ENCODE measurements at places on chromosomes 2 and 18.
A peak's percentile ranks its signal among the peaks of the same experiment; 100 is the strongest.

- no peak for DNase-seq
Measured at GRCh38 chr2:84152462-84152861, 306.6 kb downstream of the SUCLG1 start.

DNA sequence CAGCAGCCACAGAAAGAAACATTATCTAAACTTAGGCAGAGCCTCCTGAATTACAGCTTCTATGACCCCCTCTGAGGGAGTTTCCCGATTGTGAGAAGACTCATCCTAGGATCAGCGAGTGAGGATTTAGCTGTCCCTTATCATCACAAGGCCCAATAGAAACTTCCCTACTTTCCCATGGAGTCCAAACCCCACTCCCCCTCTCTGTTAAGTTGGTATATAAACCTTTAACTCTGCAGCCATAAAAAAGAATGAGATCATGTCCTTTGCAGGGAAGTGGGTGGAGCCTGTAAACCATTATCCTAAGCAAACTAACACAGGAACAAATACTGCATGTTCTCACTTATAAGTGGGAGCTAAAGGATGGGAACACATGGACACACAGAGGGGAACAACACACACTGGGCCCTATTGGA is 78.8 kb downstream of the MYL12B start:
- no peak for DNase-seq

DNA sequence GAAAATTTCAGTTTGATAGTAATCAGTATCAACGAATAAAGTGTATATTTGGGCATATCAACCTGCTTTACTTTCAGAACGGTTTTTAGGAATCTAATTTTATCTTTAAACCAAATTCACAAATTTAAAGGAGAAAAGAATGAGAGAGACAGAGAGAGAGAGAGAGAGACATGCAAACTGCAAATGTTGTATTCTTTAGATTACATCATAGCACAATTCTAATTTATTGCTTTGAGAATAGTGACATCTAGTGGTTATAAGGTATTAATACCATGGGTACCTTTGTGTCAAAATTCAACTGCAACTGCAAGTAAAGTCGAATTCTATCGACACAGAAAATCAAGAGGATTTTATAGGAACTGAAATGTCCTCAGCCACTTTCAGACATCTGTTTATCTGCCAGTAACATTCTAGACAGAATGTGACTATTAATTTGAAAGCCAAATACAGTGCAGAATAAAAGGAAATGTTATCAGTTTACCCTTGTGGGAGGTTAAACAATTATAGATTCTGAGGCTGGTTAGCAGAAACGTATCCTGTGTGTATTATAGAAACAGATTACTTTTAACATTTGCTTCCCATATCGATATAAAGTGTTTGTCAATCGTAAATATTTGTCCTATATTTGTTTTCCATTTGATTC is 529.8 kb upstream of the VRK2 start:
- peak; percentile 93 for DNase-seq

GRCh38 chr18:77102259-77103040 is 30.1 kb downstream of the MBP start:
- DNase-seq: no peak

DNA sequence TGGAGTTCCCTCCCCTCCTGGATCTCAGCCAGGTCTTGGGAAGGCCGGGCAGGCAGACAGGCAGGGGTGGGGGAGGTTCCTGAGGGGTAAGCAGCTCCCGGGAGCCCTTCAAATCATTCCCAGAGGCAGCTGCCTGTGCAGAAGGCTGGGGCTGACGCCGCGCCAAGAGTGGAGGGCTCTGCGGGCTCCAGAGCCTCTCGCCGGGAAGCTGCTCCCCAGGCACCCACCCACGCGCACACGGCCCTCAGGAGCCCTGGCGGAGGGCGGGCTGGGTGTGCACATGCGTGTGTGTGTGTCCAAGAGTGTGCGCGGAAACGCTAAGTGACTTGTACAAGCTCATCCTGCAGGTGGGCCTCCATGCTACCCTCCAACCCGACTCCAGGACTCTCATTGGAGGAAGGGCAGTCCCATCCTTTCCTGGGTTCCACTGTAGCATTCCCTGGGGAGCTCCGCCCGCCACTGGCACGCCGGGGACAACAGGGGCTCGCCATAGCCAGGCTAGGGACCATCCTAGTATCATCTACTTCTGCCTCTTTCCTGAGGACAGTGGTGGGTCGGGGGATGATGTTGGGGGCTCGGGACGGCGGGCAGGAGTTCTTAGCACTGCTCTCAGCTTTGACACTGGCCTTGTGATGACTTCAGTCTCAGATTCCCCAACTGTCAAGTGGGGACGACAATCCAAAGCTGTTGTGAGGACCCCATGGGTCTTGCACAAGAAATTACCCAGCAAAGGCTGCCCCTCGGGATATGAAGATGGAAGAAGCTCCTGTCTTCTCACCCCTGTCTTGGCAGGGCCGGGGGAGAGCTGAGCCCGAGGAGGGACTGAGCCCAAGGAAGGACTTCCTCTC is 50.3 kb downstream of the INHBB start:
- DNase-seq: peak; percentile 77

- DNase-seq: no peak
Measured at GRCh38 chr2:64839844-64840243, 149.4 kb upstream of the SLC1A4 start.

- no peak for DNase-seq
Measured at GRCh38 chr2:178331474-178332432, 119.2 kb downstream of the PRKRA start.

- no peak for DNase-seq
Measured at GRCh38 chr2:174969091-174969734, 36.0 kb downstream of the CHN1 start.

- DNase-seq: no peak
Measured at GRCh38 chr18:13276530-13277520, 58.3 kb downstream of the LDLRAD4 start.

GRCh38 chr2:168635065-168635577 is 167.3 kb upstream of the NOSTRIN start:
- no peak for DNase-seq

DNA sequence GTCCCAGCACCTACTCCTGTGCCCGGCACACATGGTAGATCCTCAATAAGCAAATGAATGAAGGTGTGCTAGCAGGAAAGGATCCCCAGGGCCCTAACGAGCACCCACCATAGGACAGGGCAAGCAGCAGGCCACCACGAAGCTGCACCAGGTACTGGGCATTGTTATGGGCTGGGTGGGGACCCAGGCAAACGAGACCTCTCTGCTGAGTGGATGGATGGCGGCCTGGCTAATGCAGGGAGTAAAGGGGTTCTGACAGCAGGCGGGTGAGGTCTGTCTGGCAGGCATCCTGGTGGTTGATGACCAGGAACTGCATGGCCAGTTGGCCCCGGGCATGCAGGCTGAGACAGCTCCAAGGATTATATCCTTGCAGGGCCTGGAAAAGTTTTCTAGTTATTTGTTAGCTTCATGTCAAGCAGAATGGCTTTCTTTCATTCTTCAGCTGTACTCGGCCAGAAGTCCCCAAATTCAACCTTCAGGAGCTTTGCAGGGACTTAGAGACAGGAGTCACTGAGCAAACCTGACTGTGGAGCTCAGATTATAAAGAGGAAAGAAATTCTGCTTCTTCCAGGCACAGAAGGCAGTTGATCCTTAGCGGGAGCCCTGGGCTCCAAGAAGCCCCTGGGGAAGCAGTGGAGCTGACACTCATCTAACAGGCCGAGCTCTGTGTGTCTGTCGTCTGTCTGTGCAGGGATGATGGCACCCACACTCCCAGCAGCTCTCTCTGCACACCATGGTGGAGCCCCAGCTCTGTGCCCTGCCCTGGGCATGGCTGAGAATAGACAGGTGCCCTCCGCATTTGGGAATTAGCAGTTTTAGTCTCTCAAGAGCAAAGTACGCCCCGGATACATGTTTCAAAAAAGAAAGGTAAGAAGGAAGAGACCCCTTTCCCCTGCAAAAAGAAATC is 51.2 kb downstream of the SDC1 start:
- no peak for DNase-seq

- no peak for DNase-seq
Measured at GRCh38 chr2:121088251-121089165, 196.5 kb downstream of the TFCP2L1 start.

DNA sequence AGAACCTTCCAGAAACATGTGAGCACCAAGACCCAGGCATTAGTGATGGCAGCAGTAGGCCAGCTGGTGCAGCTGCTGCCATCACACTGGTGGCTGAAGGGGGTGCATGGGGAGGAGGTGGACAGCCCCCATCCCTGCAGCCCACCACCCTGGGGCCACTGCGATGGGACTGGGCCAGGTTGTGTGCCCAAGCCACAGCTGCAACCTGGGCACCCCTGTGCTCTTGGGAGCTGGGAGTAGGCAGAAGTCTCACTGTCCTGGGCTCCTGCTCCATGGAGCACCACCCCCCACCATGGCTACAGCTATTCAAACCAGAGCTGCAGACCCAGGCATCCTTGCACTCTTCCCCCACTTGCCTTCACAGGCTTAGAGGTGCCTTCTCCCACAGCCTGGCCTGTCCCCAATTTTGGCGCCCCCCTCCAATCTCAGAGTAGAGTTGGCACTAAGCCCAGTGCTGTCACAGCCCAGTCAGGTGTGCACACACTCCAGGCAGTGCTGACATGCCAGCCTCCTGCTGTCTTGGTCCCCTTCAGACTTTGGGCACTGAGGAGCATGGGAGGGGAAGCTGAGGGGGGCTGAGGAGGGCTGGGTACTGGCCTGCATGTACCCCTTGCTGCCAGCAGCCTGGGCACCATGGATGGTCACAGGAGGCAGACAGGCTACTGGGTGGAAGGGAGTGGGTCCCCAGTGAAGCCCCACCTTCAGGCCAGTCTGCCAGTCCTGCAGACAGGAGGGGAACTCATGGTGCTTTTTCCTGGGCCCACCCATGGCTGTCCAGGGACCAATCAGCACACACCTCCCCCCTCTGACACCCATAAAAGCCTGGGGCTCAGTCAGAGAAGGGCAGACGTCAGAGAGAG is 67.1 kb downstream of the CYP26B1 start:
- DNase-seq: no peak

GRCh38 chr2:232893834-232894233 is 23.8 kb downstream of the SNORC start:
- DNase-seq: no peak

DNA sequence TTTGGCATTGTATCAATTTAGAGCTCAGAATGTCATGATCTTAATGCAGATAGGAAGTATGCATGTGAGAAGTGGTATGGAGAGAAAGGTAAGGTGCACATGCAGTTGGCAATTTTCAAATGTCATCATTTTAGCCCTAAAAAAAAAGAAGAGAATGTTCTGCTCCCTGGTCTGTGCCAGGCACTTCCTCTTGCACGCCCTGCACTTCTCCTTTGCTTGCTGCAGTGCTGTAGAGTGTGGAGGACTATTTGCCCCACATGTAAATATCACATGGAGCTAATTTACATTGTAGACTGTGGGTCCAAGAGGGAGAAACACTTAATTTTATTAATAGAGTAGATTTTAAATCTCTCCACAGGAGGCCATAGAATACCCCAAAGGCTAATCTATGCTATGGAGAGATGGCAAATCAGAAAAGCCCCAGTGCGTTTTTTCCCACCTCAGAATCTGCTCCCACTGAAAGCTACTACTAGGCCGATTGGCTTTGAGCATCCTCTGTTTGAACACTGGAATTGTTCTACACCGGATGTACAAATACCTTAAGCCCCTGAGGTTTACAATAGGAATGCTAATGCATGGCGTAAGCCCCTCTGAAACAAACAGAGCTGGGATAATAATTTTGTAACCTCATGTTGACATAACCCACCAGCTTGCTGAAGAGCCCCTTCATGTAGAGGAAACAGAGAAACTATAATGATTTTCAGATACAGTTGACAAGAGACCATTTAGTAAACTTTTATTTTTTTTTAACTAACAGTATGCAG is 137.2 kb upstream of the KLHL14 start:
- no peak for DNase-seq

GRCh38 chr2:162062559-162062958 is 11.5 kb downstream of the DPP4 start:
- DNase-seq: no peak

GRCh38 chr2:7516484-7517063 is 599.4 kb downstream of the RNF144A start:
- no peak for DNase-seq

GRCh38 chr18:69617888-69618287 is 217.2 kb downstream of the DOK6 start:
- DNase-seq: no peak

- no peak for DNase-seq
Measured at GRCh38 chr2:204705243-204705932, 160.1 kb downstream of the PARD3B start.

- DNase-seq: no peak
Measured at GRCh38 chr18:26992926-26993325, 127.4 kb upstream of the AQP4 start.

DNA sequence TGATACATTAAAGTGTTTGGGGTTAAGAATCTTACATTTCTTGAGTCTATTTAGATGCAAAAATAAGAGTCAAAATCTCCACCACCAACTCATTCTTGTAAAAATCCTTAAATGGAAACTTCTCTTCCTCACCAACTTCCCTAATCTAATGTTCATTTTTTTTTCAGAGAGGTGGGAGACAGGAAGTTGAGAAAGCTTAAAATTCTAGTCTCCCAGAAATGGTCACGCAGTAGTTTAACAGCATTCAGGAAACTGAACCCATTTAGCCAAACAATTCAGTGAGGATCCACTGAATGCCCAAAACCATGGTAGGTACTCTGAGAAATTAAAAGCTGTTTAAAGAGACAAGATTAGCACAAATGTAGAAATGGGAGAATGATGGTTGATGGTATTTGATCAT is 69.0 kb downstream of the TXNL1 start:
- DNase-seq: no peak

- no peak for DNase-seq
Measured at GRCh38 chr2:192072261-192072660, 122.5 kb downstream of the TMEFF2 start.

DNA sequence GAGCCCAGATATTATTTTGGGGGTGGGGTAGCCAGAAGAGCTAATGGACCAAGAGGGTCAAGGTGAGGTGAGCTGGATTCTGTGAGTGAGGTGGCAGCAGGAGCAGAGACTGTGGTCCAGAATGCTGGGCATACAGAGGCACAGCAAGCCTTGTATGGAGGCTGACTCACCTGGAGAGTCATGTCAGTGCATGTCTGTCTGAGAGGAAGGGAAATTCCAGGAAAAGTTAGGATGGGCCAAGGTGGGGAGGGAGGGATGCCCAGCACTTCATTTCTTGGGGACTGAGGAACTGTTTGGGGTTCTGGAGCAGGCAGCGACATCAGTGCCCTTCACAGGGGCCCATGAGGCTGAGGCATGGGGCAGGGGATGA is 21.1 kb downstream of the PER2 start:
- DNase-seq: no peak

DNA sequence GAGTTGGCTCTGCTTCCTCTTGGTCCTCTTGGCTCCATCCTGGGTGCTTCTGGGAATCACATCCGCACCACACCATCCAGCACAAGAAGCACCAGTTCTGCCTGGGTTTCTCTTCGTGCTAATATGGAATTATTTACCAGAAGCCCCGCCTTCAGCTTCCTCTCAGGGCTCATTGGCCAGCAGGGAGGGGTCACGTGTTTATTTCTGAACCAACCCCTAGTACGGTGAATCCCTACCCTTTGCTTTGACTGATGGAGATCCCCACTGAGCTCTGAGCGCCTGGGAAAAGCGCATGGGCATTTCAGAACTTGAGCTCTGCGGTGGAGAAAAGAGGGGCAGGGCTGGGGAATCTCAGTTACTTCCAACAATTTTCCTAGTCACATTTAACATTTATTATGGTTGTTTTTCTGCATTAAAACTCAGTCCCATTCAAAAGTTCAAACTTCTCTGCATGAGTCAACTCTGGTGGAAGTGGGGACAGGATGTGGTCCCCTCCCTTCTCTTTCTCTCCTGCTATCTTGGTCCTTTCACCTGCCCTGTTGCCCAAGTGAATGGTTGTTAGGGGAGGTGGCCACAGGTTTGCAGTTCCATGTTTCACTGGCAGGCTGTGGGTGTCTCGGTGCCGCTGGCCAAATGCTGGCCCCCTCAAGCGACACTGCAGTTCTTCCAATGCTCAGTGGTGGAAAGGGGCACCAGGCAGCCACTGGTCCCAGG is 76.4 kb upstream of the TTC39C start:
- no peak for DNase-seq

Data from spinal cord (tissue), 10 donors.